ENCODE measurements at places on chromosomes 1 and 21.

DNA sequence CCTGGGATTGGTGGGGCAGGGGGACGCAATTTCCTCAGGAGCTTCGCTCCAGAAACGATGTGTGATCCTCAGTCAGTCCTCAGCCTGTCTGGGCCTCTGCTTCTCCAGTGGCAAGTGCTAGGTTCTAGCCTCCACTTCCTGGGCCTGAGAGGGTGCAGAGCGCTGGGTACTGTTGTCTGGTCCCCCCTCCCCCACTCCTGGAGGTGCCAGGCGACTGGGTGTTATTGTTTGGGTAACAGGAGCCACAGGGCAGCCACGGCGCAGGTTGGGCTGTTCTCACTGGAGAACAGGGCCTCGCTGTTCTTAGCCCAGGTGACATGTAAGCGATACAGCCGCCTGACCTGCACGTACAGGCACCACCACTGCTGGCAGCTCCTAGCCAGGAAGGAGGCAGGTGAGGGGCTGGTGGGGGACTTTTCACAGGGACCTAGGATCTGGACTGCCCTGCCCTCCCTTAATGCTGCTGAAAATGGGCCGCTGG, 2.1 kb downstream of the RPS6KA1 start:
- DNase-seq: no peak

DNA sequence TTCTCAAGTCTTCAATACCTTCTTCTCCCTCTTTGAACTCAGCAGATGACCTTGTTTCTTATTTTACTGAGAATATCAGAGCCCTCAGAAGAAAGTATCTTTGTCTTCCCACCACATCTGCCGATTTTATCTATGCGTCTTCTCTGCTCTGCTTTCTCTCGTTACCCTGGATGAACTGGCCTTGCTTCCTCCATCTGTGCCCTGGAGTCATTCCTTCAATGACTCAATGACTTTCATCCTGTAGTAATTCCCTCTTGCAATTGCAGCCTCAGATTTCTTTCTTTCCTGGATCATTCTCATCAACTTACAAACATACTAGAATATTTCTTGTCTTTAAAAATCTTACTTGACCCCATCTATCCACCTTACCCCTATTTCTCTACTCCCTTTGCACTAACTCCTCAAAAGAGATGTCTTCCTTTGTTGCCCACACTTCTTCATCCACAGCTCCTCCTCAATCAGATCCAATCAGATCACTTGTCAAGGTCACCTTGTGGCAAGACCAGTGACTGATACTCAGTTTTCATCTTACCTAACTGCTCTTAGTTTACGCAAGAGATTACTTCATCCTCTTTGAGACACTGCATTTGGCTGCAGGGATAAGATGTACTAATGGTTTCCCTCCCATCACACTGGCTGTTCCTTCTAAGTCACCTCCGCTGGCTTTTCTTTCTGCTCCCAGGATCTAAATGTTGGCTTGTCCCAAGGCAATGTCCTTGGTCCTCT, 8.2 kb upstream of the TGFBR3 start:
- no peak for DNase-seq

DNA sequence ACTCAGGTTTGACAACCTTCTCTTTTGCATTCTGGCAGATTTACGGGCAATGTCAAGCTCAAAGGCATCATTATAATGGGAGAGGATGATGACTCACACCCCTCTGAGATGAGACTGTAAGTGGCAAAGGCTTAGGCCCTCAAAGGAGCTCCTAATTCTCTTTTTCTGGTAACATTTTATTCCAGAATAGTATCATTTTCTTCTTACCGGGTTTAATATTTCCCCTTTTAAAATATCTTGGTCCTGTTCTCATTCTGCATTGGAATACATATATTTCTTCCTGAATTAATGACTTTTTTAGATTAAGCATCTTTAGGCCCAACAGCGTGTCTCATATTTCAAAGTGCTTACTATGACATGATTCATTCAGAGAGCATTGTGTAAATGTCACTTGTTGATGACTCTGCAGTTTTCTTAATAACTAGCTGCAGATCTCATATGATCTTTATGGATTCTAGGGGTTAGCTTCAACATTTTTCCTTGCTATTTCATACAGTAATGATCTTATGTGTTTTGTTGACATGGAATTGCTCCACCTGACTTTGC, 1.7 kb downstream of the PITHD1 start:
- no peak for DNase-seq

- no peak for DNase-seq
Measured at GRCh38 chr1:204830747-204831146, 39.9 kb upstream of the NFASC start.

- DNase-seq: no peak
Measured at GRCh38 chr1:6508154-6508815, 16.8 kb upstream of the PLEKHG5 start.

DNA sequence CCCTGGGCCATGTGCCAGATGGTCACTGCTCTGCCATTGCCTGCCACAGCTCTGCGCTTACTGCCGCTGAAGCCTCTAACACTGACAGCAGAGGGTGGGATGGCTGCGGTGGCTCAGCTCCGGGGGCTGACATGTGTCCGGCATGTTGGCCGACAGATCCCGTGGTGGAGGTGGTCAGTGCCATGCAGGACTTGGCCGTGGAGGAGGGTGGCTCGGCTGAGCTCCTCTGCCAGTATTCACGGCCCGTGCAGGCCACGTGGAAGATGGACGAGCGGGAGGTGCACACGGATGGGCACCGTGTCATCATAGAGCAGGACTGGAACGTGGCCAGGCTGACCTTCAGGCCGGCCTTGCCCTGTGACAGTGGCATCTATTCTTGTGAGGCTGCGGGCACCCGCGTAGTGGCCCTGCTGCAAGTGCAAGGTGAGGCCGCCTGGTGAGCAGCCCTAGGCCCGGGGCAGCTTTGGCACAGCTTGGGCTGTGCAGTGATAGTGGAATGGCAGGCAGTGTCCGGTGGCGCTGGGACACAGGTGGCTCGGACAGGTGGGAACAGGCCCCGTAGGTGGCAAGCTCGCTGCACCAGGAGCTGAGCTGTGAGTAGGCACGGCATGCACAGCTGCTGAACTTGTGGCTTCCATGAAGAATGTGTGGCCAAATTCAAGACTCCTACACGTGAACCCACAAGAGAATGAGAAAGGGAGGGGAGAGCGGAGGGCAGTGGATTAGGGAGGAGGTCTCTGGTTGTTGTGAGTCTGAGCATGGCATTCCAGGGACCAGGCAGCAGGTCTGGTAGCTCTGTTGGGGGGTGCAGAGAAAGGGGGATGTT, 91.8 kb downstream of the TRIM11 start:
- DNase-seq: no peak

GRCh38 chr1:26156285-26157038, 2.4 kb upstream of the FAM110D start:
- DNase-seq: no peak

DNA sequence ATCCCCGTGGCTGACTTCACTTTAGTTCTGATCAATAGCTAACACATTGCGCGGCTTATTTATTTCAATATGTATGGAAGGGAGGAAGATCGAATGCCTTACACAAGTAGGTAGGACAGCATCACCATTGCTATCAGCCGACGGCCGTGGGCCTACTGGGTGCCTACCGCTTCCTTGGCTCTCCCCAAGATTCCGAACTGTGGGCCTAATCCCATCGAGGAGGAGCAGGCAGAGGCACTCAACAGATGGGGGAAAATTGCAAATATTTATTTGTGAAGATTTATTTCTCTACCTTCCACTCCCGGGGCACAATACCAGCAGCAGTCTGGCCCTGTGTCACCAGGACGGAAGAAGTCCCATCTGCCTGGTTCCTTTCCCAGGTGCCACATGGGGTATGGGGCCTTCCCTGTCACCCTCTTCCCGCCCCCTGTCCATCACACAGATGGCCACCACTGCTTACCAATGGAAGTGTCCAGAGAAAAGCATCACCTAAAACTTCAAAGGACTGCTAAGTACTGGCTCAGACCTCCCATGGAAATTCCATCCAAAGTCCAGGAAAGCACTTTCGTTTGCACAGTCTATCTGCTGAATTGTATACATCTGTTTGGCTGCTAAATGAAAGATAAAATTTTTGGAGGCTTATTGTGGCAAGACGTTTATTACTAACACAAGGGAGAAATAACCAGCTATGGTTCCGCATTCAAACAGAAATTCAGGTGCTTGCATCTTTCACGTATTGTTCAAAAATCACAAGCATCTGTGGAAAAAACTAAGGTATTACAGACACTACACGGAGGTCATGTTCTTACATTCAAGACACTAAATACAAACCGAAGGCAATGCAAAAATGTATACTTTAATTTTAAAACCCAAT, 11.8 kb downstream of the AGT start:
- no peak for DNase-seq

DNA sequence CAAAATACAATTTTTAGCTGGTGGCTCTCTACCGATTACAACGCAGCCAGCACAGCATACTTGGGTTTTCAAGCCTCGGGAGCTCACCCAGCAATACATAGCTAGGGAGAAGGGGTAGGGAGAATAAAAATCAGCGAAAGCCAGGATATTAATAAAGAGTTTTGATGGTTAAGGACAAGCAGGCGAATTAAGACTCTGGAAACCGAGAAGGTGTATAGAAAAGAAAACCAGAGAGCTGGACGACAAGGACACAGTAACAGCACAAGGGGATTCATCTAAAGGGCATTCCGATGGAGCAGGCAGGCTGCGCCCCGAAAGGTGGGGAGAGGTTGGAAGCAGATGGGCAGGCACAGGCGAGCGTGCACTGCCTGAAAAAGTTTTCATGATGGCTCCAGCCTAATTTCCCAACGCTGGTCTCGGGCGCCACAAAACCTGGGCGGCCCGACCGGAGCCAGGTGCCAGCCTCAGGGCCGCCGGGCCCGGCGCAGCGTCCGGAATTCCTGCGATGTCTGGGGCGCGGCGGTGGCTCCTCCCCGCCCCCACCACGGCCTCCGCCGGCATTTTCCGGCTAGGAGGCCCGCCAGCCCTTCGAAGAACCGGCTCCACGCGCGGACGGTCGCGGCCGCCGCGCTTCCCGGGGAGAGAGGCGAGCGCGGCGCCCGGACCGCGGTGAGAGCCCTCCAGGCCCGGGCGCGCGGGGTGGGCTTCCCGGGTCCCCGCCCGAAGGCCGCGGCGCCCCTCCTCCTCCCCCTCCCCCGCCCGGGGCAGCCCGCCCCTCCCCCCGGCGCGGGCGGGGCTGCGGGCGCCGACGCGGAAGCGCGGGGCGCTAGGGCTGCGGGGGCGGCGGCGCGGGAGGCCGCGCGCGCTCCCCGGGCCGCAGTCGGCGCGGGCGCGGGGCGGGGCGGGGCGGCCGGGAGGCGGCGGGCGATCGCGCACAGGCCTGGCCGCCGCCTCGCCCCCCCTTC, 774 bp upstream of the DYRK1A start:
- DNase-seq: peak; percentile 59

GRCh38 chr1:20685099-20685662, 24.0 kb upstream of the DDOST start:
- no peak for DNase-seq

GRCh38 chr1:183275322-183275721, 89.3 kb downstream of the LAMC2 start:
- DNase-seq: no peak

- DNase-seq: no peak
Measured at GRCh38 chr1:226046240-226046639, 16.3 kb upstream of the H3-3A start.

GRCh38 chr1:218330043-218330623, 15.0 kb upstream of the TGFB2 start:
- peak; percentile 57 for DNase-seq

GRCh38 chr1:116558571-116558970, 12.3 kb downstream of the CD58 start:
- DNase-seq: no peak

- no peak for DNase-seq
Measured at GRCh38 chr1:118007391-118007790, 77.9 kb downstream of the WDR3 start.

GRCh38 chr21:27448960-27449359, 482.1 kb upstream of the ADAMTS5 start:
- DNase-seq: no peak

GRCh38 chr1:113168946-113169345, 95.9 kb downstream of the LRIG2 start:
- no peak for DNase-seq

- DNase-seq: no peak
Measured at GRCh38 chr1:47367651-47368050, 34.1 kb downstream of the CMPK1 start.

- no peak for DNase-seq
Measured at GRCh38 chr1:5962265-5963105, 29.7 kb downstream of the NPHP4 start.

- DNase-seq: no peak
Measured at GRCh38 chr21:42500736-42501135, 4.7 kb upstream of the RSPH1 start.

DNA sequence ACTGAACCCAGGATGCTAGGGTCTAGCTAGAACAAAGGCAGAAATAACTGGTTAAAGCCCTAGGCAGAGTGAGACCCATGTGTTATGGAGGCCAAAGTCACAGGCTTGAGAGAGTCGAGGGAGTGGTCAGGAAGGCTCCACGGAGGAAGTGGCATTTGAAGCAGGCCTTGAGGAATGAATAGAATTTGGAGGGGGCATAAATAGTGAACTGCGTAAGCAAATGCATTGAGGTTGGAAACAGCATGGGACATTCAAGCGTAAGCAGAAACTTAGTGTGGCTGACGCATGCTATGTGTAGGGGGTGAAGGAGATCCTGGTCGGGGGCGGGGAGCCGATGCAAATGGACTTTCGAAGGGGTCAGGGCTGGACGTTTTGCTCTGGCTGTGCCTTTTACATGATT, 11.5 kb downstream of the AZIN2 start:
- no peak for DNase-seq

DNA sequence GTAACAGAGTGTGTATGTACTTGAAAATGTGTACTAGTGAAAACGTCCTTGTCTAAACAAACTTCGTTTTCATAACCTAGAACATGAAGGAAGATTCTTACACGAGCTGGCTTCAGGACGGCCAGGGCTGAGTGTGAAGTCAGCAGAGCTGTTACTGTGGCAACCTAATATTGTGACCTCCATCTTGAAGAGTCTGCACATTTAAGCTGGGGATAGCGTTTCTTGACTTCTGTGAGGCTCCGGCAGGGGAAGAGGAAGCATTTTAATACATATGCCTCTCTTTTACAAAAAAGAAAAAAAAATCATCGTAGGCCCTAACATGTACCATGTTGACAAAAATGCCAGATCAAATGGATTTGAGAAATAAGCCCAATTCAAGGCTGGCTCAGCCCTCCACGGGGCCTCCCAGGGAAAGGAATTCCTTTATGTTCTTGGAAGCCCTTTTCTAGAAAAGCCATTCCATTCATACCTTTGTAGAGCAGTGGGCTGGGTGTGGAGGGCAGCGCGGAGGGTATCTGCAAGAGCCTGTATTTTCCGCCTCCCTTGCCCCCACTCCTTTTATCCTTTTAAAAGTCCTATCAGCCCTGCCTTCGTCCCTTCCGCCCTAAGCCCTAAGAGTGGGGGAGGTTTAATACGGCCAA, 51.1 kb downstream of the SIM2 start:
- no peak for DNase-seq

- no peak for DNase-seq
Measured at GRCh38 chr1:204108312-204109141, 35.6 kb downstream of the SOX13 start.

GRCh38 chr21:36255663-36256062, 64.3 kb upstream of the MORC3 start:
- DNase-seq: no peak

- no peak for DNase-seq
Measured at GRCh38 chr1:90262791-90263190, 267.9 kb downstream of the ZNF326 start.
